NCI-H82 (cell line): ENCODE measurements at places on chromosomes 12 and 14.

DNA sequence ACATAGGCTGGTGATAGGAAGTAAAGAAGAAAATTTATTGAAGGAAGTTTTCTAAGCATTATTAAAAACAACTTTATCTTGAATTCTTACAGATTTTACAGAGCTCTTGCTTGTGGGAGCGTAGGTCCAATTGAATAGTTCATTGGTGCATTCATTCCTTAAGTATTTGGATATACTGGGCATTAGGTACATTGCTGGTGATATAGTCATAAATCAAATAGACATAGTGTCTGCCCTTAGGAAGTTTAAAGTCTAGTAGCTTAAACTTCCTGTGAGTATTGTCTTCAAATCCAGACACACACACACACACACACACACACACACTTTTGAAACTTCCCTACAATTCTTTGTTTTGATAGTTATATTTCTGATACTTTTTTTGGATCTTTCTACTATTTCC lies 226.7 kb downstream of the FUT8 start:
- no peak for DNase-seq

DNA sequence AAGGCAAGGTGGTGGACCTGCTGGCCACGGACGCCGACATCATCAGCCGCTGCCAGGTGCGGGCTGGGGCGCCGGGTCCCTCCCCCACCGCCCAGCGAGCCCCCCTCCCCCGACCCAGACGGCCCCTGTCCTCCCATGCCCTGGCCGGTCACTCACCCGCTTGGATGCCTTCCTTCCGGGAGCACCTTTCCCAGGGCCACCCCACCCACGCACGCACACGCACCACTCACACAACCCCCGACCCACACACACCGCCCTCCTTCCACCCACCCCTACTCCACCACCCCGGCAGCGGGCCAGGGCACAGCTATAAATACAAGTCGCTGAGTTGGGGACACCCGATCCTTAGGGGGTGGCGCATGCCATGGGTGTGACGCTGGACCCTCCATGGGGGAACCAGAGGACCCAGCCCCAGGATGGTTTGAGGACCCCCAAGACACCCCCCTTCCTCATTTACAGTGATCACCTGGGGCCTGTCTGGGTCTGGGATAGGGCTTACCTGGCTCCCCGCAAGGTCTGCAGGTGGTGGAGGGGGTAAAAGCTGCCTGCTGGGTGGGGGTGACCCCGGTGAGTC lies 465 bp downstream of the ADSS1 start:
- peak; percentile 9 for DNase-seq

DNA sequence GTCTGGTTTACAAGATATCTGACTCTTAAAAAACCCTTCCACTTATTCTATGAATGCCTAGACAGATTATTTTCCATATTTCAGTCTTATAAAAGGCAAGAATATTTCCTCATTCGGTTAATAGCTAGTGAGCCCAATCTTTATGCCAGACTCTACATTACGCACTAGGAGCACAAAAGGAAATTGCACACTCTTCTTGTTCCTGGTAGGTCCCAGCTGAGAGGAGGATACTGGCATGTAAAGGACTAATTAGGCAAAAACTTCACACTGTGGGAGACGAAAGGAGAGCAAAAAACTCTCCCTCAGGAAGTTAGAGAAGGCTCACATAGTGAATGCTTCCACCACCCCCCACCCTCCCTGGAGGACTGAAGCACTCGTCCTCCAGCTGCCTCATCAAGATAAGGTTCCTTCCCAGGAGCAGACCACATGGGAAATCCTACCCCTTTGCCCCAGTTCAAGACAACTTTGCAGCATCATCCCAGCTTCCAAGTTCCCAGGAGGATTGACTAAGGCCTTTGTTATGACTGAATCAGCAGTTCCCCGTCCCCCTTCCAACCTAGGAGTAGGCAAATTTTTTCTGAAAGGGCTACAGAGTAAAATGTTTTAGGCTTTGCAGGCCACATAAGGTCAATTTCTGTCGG lies 14.5 kb downstream of the CAPZA3 start:
- peak; percentile 44 for DNase-seq

GRCh38 chr12:75995691-75996090 lies 35.9 kb downstream of the PHLDA1 start:
- DNase-seq = no peak

DNA sequence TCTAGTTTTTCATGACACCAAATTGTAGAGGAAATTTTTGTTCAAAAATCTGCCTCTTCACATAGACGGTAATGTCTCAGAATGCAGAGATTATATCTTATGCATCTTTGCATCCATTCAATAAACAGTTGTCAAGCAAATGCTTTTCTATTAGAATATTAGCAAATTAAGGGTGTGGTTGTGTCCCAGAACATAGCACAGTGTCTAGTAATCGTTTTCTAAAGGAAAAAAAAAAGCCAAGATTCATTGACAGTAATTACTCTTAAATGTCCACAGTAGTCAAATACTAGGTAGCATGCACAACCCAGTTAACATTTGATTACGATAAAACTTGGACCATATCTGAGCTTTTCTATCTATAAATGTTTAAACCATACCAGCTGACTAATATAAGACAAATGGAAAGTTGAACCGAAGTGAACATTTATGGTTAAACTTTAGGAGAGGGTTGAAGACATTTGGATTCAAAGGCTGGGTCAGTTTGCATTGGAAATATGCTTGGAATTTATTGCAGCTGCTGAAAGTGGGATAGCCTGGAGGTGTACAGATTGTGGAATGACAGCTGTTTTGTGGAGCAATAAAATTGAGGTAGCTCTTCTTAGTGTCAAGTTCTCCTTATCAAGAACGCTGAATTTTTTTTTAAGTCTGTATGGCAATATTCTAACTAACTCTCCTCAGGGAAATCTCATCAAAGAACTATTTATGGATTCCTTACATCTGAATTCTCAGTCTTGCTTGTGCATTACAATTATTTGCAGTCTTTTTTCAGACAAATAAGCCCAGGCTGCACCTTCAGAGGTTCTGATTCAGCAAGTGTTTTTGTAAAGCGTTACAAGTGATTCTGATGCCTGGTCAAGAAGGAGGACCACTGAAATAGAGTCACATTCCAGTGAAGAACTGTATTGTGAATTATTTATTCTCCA lies 66.7 kb upstream of the ATP2B1 start:
- DNase-seq = no peak

DNA sequence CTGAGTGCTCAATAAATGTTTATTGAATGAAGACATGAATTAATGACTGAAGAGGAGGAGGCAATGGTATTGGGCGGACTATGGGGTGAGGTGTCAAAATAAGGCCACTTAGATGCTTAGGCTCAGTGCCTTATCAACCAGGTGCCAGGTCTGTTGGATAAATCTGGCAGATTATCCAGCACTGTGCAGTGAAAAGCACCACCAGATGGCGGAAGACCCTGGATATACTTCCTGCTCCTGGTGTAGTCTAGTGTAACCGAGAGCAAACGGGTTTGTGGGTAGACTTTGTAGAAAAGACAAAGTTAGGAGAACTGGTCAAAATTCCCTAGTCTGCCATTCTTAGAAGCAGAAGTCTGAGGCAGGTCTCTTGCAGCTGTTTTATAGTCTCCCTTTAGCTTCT lies 306.3 kb downstream of the ATP23 start:
- peak; percentile 90 for DNase-seq

- DNase-seq = no peak
Observed at GRCh38 chr12:52508211-52508610, 12.0 kb downstream of the KRT5 start.

GRCh38 chr12:55708695-55709233 lies 1.1 kb upstream of the ITGA7 start:
- no peak for DNase-seq

DNA sequence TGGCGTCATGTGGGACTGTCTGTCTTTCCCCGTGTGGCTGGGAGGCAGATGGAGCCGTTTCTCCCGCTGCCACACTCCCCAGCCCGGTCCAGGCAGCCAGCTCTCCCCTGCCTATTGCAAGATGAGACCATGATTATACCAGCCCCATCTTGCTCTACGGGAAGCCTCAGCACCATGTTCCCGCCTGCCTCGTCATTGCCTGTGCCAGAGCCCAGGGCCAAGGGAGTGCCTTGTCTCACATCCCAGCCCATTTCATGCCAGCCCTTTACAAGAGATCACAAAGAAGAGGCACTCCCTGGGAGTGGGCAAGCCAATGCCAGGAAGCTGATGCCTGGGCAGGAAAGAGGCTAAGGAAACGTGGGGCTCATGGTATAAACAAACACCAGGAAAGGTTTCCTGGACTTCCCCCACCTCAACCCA lies 23.9 kb downstream of the GPR68 start:
- DNase-seq = no peak

GRCh38 chr12:111993292-111994150 lies 19.4 kb downstream of the TMEM116 start:
- no peak for DNase-seq

- no peak for DNase-seq
Observed at GRCh38 chr12:131615326-131616042, 95.4 kb upstream of the SFSWAP start.

DNA sequence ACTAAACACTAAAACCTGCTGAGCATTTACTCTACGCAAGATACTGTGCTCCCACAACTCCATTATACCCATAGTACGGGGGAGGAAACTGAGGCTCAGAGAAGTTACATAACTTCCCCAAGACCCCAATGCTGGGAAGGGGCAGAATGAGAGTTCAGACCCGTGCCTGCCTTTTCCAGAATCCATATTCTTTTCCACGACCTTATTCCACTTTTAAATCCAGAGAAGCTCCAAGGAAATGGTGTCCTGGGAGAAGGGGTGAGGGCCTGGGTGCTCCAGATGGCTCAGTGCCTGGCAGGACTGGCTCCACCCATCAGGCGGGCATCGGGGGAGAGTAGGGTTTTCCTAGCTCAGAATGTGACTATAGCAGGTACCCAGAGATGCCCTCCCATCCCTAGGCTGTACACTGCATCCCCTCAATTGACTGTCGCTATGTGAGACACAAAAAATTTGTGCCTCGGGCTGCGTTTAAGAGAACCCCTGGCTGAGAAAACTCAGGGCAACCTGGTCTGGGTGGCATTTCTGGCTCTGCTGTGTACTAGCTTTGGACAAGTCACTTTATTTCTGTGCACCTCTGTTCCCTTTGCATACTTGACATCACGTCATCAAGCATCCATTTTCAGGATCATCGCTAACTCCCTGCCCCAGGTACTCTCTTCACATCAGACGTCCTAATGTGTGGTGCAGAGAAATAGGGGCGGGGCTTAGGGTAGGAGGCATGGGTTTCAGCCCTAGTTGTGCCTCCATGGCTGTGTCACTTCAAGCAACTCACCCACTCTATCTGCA lies 11.6 kb upstream of the IQSEC3 start:
- DNase-seq = no peak

- DNase-seq = peak; percentile 45
Observed at GRCh38 chr12:31897781-31898503, 61.3 kb upstream of the RESF1 start.

- no peak for DNase-seq
Observed at GRCh38 chr12:18148961-18149360, 59.0 kb upstream of the RERGL start.

GRCh38 chr12:68587448-68587873 lies 23.2 kb upstream of the RAP1B start:
- peak; percentile 6 for DNase-seq

DNA sequence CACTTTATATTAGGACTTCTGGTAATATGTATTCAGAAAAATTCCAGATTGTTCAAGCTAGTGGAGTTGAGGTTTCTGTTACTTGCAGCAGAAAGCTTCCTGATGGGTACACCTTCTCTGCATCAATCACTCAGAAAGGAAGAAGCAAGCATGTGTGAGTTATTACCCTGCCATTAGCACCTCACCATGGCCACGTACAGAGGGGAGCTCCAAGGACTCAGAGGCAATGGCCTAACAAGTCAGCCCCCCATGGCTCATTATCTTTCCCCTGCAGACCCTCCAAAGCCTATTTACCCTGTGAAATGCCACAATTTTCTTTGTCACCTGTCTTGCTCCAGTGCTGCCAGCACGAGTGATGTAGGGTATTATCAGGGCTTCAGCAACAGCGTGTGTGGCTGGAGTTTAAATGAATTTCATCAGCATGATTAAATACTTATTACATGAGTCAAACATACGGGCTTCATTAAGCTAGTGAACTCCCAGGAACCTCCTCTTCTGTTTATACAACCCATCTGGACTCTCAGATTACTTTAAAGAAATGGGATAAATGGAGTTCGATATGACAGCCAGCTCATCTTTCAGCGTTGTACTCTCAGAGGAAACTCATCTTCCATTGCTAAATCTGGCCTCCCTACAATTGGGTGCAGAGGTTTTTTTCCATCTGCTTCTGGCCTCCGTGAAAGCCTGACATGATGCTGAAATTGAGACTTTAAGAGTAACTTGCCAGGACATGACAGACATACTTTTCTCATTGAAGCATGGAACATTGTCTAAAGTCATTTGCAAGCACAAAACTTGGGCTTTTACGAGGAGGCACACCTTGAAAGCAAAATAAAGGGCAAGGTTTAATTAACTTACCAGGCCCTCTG lies 135.9 kb downstream of the TMEM30B start:
- peak; percentile 82 for DNase-seq

GRCh38 chr12:74539261-74539660 lies 1.6 kb downstream of the ATXN7L3B start:
- DNase-seq = peak; percentile 63

DNA sequence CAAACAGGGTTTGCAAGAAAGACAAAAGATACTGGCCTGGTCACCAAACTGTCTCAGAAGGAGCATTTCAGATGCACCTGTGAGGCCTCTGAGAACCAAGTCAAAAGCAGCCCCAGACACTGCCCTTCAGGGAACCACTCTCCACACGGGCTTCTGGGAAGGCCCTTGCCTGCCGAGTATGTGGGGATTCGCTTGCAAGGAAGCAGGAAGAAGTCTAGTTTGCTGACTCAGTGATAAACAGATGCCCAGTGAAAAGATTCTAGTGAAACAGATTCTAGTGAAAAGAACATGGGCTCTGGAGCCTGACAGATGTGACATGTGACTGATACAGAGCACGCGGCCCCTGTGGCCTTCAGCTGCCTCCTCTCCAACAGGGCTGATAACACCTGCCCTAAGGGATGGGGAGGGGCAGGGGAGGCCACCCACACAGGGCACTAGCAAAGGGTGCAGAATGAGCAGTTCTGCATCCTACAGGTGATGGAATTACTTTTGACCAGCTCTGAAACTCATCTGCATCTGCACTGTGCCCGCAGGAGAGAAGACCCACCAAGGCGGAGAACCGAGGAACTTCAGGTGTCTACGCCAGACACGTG lies 19.1 kb downstream of the AMN start:
- DNase-seq = no peak

- no peak for DNase-seq
Observed at GRCh38 chr12:19150273-19150900, 20.9 kb downstream of the PLEKHA5 start.
